Stimulated activated CD4-positive, alpha-beta T cell treated with anti-CD3 and anti-CD28 coated beads, Interleukin-4, amount 100 ng/mL, for 1 hour (primary cell): ENCODE measurements at places on chromosomes 11 and 22.
A peak's percentile ranks its signal among the peaks of the same experiment; 100 is the strongest.

DNA sequence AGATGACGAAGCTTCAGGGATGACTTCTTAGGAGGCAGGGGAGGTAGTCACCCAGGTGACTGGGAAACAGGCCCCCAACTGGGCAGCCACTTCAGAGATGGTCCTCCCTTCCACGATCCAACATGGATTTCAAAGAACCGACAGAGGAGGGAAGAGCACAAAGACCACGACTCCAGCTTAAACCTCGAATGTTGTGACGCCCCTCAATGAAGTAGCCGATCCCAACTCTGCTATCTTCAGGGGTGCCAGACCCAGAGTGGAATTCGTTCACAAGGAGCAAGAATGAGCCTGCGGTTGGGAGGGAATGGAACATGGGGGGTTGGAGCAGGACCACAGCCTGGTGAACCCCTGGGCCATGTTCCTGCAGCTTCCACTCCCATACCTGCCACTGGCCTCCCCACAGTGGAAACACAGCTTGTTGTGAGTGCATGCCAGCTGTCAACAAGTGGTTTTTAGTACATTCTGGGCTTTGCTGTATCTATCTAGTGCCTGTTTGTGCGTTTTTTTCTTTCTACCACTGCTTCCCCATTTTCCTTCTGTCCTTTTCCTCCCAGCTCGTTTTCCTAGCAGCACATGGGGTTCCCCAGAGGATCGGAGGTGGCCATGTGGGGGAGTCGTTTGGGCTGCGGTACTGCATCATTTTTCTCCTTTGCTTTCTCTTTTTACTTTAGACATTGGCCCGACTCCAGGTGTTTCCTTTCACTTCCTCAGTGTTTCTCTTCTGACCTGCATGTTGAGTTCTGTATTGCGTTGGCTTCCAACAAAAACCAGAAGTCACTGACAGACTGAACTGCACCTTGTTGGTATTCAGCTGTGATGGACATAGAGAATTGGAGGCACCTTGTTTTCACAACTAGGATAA is 65.8 kb downstream of the MORC2 start:
- DNase-seq = no peak

DNA sequence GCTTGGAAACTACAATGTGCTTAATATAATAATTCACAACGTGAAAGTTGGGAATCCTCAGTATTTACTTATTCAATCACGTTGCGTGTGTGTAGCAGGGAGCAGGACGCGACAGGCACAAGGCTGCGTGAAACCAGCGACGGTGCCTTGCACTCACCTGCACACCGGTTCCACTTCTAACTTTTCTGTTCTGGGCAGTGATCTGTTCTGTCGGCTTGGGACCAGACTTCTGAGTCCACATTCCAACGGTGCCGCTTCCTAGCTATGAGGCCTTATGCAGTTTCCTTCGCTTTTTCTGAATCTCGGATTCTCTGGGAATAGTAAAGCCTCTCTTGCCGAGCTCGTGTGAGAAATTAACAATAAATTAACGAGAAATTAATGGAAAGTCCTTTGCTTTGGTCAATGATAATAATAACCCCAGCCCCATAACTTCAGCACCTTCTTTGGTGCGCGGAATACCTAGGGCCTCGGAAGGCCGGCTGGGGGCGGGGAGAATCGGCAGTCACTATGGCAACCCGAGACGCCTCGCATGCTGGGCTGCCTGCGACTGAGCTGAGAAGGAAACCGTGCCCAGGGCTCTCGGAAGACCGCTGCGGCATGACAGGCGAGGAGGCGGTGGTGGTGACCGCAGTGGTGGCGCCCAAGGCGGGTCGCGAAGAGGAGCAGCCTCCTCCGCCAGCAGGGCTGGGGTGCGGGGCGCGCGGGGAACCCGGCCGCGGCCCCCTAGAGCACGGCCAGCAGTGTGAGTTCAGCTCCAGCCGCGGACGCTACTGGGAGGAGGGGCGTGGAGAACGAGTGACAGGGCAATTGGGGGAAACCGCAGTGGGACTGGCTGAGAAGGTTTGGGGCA is at the start of gene C11orf97:
TSS of gene C11orf97 (plus strand) at position 530 of the 850 bp plus-strand sequence. CDS start at position 598, 68 bp downstream.
- peak; percentile 54 for DNase-seq

- DNase-seq = no peak
Measured at GRCh38 chr11:71283971-71284441, 31.6 kb upstream of the SHANK2 start.

DNA sequence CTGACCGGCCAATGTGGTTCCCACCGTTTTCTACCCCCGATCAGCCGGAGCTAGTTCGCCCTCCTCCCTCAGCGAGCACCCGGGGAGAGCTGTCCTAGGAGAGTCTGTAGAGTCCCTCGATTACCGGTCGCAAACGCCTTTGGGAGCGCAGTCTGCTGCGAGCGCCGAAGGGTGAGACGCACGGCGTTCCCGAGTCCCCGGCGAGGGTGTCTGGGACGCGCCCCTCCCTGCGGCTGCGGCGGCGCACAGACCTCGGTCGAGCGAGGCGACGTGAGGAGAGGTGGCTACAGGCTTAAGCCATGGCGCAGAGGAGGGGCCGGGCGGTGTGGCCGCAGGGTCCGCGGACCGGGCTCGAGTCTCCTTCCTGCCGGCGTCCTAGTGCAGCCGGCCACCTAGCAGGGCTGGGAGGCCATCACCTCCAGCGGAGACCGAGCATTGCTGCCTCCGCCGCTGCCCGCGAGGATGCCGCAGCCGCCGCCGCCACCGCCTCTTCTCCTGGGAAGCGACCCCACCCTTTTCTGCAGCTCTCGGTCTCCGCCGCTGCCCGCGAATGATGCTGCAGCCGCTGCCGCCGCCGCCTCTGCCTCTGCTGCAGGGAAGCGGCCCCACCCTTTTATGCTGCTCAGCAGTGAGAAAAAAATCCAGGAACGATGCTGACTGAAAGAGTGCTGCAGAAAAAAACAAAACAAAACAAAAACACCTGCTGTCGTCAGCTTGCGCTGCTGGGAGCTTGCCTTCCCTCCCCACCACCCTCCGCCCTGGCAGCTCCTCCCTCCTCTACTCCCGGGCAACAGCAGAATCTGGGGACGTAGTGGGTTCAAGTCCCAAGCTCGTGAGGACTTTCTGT is at the start of gene MAP6:
TSS of gene MAP6 (minus strand) at position 588 of the 847 bp plus-strand sequence. CDS start 669 bp downstream, outside the sequence.
- DNase-seq = peak; percentile 22

GRCh38 chr11:119121811-119122124 is 388 bp downstream of the HINFP start:
- DNase-seq = no peak

DNA sequence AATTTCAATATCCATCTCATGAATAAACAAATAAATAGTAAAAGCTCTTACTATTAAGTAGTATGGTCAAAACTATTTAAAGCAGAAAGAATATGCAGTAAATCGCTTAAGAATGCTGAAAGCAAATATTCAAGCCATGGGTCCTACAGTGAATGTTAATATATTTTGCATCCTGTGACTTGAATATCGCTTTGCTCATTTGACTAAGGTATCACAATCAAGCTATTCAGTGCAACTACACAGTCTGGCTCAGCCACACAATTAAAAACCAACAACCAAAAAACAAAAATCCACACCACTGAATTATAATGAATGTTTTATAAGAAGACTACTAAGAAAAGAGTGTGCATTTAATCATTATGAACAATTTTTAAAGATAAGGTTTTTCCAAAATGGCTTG is 45.3 kb downstream of the RAB6A start:
- DNase-seq = no peak

GRCh38 chr22:45960477-45961386 is 16.2 kb downstream of the WNT7B start:
- DNase-seq = no peak

DNA sequence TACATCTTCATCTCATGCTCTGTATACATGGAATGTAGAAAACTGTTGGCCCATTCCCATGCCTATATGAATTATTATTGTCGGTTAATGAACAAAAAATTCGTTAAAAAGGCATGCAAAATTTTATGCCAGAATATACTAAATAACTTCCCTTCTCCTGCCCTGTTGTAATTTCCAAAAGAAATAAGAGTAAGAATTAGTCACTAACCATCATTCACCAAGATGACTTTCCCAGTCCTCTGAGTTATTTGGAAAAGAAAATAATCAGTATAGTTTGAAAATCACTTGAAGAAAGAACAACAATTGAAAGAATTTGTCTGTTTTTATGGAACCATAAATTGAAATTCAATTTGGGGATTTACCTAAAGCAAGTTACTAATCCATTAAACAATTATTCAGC is 1149.1 kb upstream of the RAG2 start:
- no peak for DNase-seq

- DNase-seq = no peak
Measured at GRCh38 chr11:16080688-16081381, 275.5 kb downstream of the SOX6 start.

- DNase-seq = no peak
Measured at GRCh38 chr22:41914611-41915034, 251 bp downstream of the SHISA8 start.

DNA sequence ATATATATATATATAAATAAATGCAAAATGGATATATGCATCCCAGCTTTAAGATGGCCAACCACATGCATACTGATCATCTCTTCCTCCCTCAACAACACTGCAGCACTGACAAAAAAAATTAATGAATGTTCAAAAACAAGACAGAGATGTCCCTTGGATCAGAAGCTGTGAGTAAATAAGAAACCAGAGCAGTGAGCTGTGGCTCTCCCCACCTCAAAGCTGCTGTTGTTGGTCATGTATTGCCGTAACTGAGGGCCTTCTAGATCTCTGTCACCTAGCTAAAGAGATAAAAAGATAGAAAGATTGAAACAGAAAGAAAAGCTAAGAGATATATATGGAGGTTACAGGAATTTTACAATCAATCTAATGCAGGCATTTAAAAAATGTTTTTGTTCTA is 15.5 kb upstream of the TMEM135 start:
- DNase-seq = no peak

GRCh38 chr11:47466701-47467250 is 17.8 kb upstream of the RAPSN start:
- DNase-seq = no peak

DNA sequence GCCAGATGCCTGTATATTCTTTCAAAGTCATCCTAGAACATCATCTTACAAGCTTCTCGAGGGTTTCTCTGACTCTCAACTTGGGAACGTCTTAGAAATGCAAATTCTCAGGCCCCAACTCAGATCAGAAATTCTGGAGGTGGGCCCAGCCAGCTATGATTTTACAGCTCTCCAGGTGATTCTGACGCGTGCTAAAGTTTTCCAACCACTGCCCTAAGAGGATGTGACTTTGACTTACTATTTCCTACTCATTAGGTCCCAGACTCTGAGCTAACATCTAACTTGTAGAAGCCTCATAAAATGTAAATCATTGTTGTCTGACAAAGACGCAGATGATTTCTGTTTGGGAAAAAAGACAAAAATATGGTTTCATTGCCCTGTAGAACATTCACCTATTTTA is 61.1 kb downstream of the IRAG1 start:
- DNase-seq = no peak

- DNase-seq = no peak
Measured at GRCh38 chr11:76885390-76886097, 24.8 kb downstream of the ACER3 start.

DNA sequence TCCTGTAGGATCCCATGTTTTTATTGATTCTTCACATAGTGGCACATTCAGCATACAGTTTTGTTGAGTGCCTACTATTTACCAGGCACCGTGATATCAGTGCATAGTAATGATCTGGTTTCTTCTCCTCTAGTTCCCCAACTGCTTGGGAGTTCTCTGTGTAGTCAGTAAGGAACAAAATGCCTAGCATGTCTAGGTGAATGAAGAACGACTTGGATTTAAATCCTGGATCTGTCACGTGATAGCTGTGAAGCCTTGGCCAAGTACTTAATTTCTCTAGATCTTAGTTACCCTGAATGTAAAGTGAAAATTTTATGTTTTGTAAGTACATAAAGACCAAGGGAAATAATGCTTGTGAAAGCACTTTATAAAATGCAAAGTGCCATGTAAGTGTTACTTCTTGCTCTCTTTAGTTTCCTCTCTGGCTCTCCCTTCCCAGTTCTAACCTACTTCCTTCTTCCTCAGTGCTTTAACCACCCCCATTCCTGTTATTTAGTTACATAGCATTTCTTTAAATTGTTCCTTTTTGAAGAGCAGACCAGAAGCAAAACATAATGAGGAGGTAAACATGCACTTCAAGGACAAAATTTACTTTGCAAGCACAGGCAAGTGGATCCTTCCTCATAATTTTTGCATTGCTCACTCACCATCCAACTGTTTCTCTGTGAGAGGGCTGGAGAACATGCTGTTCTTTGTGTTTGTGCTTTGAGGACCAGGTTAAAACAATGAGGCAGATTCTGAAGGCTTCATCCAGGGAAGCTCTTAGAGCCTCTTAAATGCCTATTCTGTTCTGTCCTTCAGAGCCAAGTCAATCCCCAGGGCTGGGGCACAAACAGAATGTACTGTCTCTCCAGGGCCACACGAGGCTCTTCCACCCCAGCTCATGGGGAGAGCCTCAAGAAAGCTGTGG is 353.9 kb upstream of the TENM4 start:
- DNase-seq = no peak

GRCh38 chr11:72430741-72431570 is 3.4 kb downstream of the CLPB start:
- DNase-seq = peak; percentile 20

GRCh38 chr11:3949125-3949524 is 93.7 kb downstream of the STIM1 start:
- DNase-seq = no peak
